Activated gamma-delta T cell (primary cell): ENCODE measurements at places on chromosomes 12 and 14.

GRCh38 chr12:55703288-55703687 lies 4.4 kb downstream of the ITGA7 start:
- DNase-seq, result no peak

GRCh38 chr14:34122081-34122480 lies 171.2 kb upstream of the EGLN3 start:
- no peak for DNase-seq

DNA sequence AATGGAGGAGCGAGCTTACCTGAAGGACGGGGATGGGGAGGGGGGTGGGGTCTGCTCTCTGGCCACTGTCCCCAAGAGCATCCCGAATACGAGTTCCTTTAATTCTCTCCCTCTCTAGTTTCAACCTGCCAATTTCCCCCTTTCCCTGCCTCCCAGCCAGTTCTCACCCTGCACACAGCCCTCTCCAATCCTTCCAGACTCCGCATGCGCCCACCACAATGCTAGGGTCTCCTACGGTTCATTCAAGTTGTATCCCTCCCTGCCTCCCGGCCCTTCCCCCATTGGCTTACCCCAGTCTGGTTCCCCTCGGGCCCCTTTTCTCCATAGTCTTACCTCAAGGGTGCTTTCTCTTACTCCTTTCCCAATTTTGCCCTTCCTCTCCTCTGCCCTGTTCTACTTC lies 708 bp upstream of the IGFBP6 start:
- DNase-seq, result no peak

GRCh38 chr14:67514650-67515385 lies 18.3 kb upstream of the PLEKHH1 start:
- DNase-seq, result peak; percentile 36

- no peak for DNase-seq
Observed at GRCh38 chr12:1250641-1251040, 259.6 kb downstream of the ERC1 start.
